Activated T-helper 2 cell treated with anti-CD3 and anti-CD28 coated beads, Interferon-gamma antibody, Interleukin-2, Interleukin-4, amounts not matched to agents 10 μg/mL and 5 μg/mL and 100 μg/mL, durations not matched to agents 14 hours and 24 hours and 36 hours (primary cell): ENCODE measurements at places on chromosomes 2 and 18.

DNA sequence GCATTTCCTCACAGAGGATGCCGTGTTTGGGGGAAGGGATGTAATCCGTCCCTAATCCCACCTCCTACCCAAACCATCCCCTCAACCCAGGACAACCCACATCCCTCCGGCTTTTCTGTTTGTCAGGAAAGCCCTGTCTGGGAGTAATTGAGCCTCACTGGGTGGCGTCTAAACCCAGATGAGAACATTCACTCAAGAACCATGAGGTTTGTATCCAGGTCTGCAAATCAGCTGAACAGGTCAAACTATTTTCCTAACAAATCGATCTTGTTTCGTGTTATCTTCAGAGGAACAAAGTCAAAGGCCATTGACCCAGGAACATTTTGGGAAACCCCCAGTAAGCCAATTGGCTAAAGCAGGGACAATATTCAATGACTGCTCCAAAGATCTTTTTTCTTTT is 25.7 kb downstream of the CYP27C1 start:
- DNase-seq, result no peak

DNA sequence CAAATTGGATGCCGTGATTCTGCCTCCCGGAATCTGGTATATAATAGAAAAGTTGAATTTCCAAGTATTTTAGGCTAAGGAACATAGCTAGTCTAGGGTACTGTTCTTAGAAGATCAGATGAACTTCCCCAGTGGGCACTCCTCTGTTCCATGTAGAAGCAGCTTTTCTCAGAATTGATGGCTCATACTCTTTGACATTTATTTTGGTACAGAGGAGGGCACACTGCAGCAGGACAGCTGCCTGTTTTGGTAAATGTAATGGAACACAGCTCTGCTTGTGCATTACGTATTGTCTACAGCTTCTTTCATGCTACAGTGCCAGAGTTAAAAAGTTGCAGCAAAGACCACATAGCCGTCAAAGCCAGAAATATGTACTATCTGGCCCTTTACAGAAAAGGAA is 10.8 kb downstream of the YPEL5 start:
- DNase-seq, result no peak

GRCh38 chr18:68056936-68057335 is 540.4 kb upstream of the DSEL start:
- no peak for DNase-seq

- no peak for DNase-seq
Measured at GRCh38 chr2:10297959-10298531, 4.7 kb upstream of the HPCAL1 start.

GRCh38 chr18:25704494-25704893 is 352.5 kb upstream of the ZNF521 start:
- DNase-seq, result no peak

- no peak for DNase-seq
Measured at GRCh38 chr18:70709144-70709543, 420.3 kb downstream of the SOCS6 start.

DNA sequence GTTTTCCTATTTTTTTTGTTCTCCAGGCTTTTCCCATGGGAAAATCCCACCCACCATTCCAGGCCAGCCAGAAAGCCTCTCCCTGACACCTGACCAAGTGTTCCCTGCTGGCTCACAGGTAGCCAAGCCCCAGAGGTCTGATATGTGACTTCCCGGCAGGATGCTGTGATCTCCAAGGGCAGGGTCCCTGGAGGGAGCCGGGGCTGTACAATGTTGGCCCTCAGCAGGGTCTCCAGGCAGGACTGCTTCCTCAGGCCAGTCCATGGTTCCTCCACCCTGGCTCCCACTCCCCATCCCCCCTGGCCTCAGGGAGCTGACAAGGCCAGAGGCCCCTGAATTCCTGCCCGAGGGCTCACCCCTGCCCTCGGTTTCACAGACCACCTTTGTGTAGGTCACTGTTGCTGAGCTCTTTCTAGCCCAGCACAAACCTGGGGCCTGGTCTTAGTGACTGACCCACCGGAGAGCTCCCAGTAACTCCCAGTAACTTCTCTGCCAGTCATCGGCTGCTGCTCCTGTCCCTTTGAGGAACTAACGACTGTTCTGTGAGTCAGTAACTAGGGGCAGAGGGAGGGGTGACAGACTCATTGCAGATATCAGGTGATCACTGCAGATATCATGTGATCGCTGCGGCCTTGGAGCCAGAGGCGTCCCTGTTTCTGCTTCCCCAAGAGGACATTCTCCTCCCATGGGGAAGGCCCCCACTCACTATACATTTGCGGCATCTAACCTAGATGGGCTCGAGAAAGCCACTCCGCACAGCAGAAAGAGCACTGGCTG is 38.7 kb downstream of the SDC1 start:
- DNase-seq, result no peak

- DNase-seq, result no peak
Measured at GRCh38 chr18:50076277-50076676, 118.7 kb downstream of the MYO5B start.

DNA sequence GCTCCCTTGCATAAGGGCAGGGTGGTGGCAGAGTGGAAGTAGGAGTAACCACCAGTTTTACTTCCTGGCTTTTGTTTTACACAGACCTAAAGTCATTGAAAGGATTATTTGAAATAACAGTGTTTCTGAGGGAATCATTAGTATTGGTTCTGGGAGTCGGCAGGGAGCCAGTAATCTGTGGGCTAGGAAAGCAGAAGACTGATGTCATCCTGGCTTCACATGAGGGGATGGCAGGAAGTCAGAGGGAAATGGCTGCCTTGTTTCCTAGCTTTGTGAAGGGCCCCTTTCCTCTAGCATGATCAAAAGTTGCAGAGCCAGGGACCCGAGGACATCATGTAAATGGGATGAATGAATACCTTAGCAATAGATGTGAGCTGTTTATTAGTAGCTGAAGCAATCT is 792.6 kb downstream of the CPS1 start:
- DNase-seq, result no peak

DNA sequence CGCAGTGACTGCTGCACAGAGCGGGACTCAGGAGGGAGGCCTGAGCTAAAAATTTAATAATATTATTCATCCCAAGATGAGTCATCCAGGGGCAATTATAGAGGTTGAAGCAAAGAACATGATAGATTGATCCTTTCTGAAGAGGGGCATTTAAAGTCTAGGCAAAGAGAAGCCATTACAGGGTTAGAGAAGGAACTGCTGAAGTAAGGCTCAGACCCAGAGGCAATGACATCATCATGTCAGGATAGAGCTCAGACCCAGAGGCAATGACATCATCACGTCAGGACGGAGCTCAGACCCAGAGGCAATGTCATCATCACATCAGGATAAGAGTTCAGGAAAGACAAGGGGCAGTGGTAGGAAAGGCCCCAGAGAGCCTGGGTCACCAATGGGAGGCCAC is 184.0 kb downstream of the TMEM18 start:
- DNase-seq, result no peak

DNA sequence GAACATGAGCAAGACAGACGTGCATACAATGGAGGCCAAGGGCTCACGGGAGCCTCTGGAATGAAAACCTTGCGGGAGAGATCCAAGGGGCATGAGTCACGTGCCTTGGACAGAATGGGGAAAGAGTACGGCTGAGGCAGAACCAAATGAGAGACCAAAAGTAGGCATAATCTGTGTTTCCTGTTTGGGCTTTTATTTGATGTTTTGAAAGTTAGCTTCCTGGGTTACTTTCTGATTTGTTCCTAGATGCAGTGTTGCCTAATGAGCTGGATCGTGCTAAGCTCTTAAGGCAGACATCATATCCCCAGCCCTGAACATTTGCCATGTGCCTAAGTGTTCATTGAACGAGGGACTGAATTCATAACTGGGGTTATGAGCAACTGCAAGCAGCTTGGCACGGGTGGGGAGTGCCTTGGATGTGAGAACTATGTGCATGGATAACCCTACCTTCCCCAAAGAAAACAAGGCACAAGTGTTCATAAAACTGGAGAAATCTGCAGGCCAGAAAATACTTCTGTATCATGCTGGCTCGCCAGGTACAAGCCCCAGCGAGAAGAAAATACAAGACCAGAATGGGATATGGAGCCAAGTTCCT is 60.3 kb upstream of the RPL31 start:
- DNase-seq, result no peak

GRCh38 chr2:234689911-234690379 is 193.1 kb upstream of the ARL4C start:
- no peak for DNase-seq

DNA sequence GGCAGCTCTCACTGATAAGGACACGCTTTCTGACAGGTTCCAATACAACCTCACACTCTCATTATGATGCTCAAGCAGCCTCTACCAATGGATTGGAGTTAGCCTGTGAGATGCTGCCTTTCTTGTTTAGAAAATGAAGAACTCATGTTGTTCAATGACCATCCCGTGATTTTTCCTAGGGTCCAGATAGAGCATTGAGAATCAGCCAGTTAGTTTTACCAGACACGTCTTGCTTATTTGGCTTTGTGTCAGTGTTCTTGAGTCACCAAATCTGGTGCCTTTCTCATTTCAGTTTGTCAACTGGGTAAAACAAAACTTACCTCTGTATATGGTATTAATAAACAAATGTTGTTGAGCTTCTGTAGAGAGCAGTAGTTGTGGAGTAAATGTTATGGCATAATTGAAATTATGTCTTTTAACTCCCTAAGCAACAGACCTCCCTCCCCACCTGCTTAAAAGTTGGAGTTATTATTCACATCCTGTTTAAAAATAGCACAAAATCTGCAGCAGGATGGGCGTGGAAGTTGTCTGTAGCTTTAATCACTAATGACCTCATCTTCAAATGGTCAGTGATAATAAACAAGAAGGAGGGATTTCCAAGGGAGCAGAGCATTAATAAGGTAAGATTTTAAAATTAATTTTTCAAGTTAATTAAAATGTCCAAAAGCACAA is 167.3 kb downstream of the HRH4 start:
- DNase-seq, result no peak

DNA sequence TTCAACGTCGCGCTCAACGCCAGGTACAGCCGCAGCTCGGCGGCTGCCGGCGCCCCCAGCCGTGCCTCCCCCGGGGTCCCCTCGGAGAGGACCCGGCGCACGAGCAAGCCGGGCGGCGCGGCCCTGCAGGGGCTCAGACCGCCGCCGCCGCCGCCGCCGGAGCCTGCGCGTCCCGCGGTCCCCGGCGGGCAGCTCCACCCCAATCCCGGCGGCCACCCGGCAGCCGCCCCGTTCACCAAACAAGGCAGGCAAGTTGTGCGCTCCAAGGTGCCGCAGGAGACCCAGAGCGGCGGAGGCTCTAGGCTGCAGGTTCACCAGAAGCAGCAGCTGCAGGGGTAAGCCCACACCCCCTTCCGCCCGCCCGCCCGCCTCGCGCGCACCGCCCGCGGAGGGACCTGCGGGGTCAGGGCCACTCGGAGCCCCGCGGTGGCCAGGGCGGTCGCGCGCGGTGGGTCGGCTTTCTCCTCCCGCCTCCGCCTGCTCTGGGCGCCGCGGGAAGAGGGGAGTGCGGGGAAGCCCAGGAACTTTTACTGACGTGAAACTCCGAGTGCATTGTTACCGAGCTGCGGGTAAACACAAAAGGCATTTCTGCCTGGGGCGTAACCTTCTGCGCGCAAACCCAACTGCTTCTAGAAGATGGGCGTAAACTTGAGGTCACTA is 861 bp downstream of the LTBP1 start:
- DNase-seq, result peak; percentile 31

DNA sequence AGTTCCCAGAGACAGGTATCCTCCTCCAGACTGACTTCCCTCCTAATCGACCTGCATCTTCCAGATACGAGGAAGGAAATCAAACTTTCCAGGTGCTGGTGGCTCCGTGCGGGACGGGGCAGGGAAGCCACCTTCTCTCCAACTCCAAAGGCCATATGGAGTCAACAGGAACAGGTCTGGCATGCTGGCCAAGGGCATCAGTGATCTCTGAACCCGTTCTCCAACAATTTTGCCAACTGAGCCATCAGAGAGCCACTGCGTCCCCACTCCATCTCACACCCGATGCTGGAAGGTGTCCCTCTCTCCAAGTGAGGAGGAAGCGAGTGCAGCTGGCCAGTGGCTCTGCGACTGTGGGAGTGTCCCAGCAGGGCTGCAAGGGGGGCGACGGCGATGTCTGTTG is 5.4 kb downstream of the EDAR start:
- DNase-seq, result no peak

DNA sequence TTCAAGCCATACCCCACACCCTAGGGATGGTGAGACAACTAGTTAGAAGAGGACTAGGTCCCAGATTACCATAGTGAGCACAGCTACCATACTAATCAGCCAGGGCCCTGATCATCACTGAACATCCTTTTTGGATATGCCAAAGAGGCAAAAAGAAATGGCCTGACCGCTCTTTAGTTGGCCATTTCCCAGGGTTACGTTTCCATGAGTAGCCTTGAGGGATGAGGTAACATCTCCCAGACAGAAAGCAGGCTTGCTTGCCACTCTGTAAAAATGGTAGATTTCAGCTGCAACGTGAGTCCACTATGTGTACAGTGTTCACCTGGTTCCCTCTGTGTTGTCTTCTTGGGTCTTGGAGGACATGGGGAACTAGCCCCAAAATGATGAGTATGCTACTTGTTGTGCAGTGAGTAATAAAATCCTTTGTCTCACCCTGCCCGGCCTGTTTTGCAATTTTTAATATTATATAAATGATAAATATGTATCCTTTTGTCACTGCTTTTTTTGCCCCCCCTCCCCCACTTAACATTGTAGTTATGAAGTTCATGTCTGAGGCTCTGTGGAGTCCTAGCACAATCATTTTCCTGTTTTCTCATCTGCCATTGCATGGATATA is 8.9 kb upstream of the GALM start:
- no peak for DNase-seq

DNA sequence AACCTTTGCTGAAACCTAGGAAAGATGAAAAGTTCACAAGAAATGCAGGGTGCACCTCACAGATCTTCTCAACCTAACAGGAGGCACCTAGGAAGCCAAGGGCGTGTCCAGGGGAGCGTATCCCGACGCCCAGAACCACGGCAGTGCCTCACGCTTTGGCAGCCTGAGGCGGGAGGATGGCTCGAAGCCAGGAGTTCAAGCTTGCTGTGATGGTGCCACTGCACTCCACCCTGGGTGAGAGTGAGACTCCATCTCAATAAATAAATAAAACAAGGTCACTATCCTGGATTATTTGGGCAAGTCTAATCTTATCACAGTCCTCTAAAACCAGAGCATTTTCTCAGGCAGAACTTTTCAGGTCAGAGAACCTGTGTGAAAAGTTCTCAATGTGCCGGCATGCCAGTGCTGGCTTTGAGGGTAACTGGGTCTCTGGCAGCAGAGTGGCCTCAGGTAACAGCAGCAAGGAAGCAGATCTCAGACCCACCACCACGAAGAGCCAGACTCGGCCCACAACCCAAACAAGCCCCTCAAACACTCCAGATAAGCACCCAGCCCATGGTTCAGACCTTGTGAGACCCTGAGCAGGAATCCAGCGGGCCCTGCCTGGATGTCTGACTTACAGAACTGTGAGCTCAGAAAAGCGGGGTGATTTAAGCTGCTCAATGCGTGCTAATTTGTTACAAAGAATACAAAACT is 11.7 kb downstream of the HSBP1L1 start:
- no peak for DNase-seq

- no peak for DNase-seq
Measured at GRCh38 chr2:124187948-124188347, 162.9 kb downstream of the CNTNAP5 start.

GRCh38 chr2:8803658-8804379 is 33.6 kb downstream of the KIDINS220 start:
- peak; percentile 15 for DNase-seq
